Sciatic nerve (tissue), 2 donors: ENCODE measurements at places on chromosomes 5 and 9. TPM values are rescaled to one million over a fixed set of nuclear protein-coding genes. Genes with fewer than 3 reads are reported as not detected.

- no peak for DNase-seq
These were observed 17.0 kb upstream of the MVB12B start for GRCh38 chr9:126309427-126310189.

DNA sequence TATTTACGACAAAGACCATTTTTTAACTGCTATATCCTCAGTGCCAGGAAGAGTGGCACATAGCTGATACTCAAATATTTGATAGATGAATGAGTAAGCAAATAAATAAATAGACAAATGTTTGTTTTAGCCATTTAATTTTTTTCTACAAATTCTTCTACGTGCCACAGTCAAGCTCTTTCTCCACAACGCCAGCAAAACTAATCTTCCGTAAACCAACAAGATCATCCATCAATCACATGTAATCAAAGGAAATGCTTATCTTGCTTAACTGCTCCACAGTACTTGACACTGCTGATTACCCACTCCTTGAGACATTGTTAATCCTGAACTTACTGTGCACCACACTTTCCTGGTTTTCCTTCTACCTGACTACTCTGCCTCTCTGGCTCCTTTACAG, 136.7 kb downstream of the EDIL3 start:
- DNase-seq = no peak

DNA sequence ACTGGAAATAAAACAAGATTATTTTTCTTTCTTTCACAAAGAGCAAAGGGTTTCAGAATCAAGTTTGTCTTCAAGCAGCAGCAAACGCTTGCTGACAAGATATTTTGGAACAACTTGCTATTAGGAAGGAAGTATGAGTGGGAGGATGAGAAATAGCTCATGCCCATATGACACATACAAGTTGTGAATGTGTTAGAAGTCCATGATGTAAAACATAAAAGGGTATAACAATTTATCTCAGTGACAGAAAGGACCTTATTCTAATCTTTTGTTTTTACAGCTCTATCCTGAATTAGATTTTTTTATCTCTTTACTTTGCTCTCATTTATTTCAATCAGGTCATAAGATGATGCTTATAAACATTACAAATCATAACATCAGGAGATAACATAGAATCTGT, 516.6 kb upstream of the MEF2C start:
- no peak for DNase-seq

GRCh38 chr9:99182356-99182755, 39.4 kb downstream of the ALG2 start:
- no peak for DNase-seq

DNA sequence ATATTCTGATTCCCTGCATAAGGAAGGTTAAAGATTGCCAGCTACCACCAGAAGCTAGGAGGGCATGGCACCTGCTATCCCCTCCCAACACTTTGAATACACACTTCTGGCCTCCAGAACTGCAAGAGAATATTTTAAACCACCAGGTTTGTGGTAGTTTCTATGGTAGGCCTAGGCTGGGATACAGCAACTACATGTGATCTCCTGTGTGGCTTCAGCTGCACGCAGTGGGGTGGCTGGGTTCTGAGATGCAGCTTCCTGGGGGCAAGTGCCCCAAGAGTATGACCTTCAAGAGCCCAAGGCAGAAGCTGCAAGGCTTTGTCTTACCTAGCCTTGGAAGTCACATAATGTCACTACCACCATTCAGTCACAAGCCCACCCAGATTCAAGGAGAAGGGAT, 39.6 kb downstream of the GCNT4 start:
- no peak for DNase-seq

The NOXA1 gene
- total RNA-seq = 7.4 TPM

The PRR16 gene
- 0.71 TPM for total RNA-seq
